ENCODE measurements at places on chromosomes 1 and 21.

- no peak for DNase-seq
Observed at GRCh38 chr1:100806601-100807000, 87.1 kb downstream of the VCAM1 start.

GRCh38 chr1:166884040-166884642 is 8.1 kb upstream of the TADA1 start:
- peak; percentile 29 for DNase-seq

DNA sequence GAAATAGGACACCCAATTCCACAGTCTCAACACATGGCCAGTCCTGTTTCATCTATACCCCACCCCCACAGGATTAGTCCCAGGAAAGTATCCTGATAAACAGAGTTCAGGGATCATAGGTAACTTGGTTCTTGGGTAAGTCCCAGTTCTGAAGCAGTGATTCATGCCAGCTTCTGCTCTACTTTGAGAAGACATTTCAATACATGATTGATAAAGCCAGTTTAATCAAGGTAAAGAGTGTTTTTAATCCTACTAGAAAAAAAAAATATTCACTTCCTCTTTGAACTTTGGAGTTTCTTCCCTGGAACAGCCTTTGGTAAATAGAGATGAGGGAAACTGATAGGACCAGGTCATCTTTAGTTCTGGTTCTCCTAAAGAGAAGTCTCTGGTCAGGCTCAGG is 142.4 kb downstream of the TLR5 start:
- no peak for DNase-seq

GRCh38 chr1:98188774-98189173 is 267.9 kb upstream of the DPYD start:
- no peak for DNase-seq

- no peak for DNase-seq
Observed at GRCh38 chr21:44653123-44653522, 1.3 kb downstream of the KRTAP12-4 start.

DNA sequence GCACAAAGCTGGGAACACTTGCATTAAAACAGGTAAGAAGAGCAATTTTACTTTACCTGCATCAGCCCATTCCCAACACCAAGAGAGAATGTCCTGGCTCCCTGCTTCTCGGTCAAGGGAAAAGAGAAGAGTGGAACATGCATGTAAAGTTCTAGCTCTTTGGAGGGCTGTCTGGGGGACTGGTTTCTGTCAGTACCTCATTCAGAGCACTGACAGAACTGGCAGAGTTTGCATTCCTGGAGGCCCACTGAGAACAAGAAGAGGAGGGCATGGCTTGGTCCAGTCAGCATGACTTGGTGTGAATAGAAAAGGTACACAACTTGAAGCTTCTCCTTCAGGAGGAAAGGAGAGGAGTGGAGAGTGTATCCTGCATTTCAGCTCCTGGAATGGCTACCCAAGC is 83.9 kb downstream of the LRRC7 start:
- no peak for DNase-seq

GRCh38 chr1:16063921-16064320 is 9.5 kb downstream of the FAM131C start:
- DNase-seq, result no peak

DNA sequence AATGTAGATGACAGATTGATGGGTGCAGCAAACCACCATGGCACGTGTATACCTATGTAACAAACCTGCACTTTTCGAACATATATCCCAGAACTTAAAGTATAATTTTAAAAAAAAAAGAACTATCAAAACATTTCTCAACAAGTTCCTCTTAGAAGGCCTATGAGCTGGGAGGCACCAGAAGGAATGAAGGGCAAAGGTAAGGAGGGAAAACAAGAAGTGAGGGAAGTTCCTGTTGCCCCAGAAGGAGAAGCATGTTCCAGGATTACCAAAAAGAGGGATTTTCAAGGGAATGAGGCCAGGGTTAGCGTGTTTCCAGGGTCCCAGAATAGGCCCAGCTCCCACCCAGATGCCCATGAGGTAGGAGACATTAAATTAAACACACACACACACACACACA is 361.0 kb downstream of the SETD4 start:
- DNase-seq, result no peak

DNA sequence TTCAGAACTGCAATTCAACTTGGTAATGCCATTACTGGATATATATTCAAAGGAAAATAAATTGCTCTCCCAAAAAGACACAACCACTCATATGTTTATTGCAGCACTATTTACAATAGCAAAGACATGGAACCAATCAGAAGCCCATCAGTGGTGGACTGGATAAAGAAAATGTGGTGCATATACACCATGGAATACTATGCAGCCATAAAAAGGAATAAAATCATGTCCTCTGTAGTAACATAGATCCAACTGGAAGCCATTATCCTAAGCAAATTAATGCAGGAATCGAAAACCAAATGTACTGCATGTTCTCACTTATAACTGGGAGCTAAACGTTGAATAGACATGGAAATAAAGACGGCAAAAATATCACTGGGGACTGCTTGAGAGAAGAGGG is 117.0 kb downstream of the MAP3K21 start:
- DNase-seq, result no peak

- no peak for DNase-seq
Observed at GRCh38 chr1:219480011-219480410, 132.9 kb downstream of the ZC3H11B start.

Measured in caudate nucleus (tissue), 63 donors.